ENCODE measurements at places on chromosomes 13 and 19. TPM values are rescaled to one million over a fixed set of nuclear protein-coding genes. Genes with fewer than 3 reads are reported as not detected.

The TBXA2R gene
- total RNA-seq: 0.71 TPM

The SYT3 gene
- total RNA-seq: 0.76 TPM

The CACNG7 gene
- 10.4 TPM for total RNA-seq

The RNF225 gene
- total RNA-seq: 0.14 TPM

The DKKL1 gene
- 0.50 TPM for total RNA-seq

The HCN2 gene
- total RNA-seq: 33.1 TPM

The GAPDHS gene
- not detected for total RNA-seq

The RFPL4A gene
- total RNA-seq: 0.38 TPM

The KLF2 gene
- 10.0 TPM for total RNA-seq

The OR10H1 gene
- not detected for total RNA-seq

The POU2F2 gene
- 0.33 TPM for total RNA-seq

The RFPL4AL1 gene
- total RNA-seq: not detected

The NBEA gene
- total RNA-seq: 1.9 TPM

The ZNF772 gene
- 1.6 TPM for total RNA-seq

The FLT3LG gene
- 1.3 TPM for total RNA-seq

The ZNF20 gene
- total RNA-seq: 0.20 TPM

The ERICH6B gene
- not detected for total RNA-seq

The PEG3 gene
- not detected for total RNA-seq

The GDF15 gene
- 56.6 TPM for total RNA-seq

The KRTDAP gene
- not detected for total RNA-seq
